Lung (tissue), 17 donors: ENCODE measurements at places on chromosomes 4 and X. TPM values are rescaled to one million over a fixed set of nuclear protein-coding genes. Genes with fewer than 3 reads are reported as not detected.

- no peak for DNase-seq
These were observed 214.2 kb downstream of the RELL1 start for GRCh38 chr4:37471971-37472370.

- DNase-seq: no peak
These were observed 2.8 kb downstream of the PSAPL1 start for GRCh38 chr4:7431696-7432530.

The PF4V1 gene
- total RNA-seq: not detected

The MCUB gene
- total RNA-seq: 21.7 TPM

- no peak for DNase-seq
These were observed 29.9 kb upstream of the FOXR2 start for GRCh38 chrX:55593296-55593695.

DNA sequence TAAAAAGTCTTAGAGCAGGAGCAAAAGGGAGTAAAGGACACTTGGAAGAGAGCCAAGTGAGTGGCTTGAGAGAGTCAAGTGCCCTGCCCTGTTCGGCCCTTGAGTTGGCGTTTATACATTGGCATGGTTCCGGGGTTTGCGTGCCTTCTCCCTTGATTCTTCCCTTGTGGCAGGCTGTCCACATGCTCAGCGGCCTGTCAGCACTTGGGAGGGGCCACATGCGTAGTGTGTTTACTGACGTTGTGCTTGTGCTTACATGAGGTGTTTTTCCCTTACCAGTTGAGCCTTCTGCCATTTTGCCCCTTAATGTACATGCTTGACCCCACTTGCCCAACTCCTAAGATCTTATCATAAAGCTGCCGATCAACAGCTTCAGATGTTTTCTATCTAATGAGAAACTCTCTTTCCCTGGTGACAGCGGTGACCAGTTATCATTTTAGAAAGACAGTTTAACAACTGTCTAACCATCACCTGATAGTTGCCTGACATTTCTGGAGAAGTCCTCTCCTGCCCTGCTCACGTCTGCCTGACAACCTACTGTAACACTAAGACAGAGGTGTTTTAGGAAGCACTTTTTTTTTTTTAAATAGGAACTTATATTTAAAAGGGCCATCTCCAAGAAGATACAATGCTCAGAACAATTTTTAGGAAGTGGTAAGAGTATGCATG lies 49.5 kb upstream of the GC start:
- peak; percentile 9 for DNase-seq

The SPANXN1 gene
- total RNA-seq: not detected

- no peak for DNase-seq
These were observed 11.0 kb upstream of the FGF5 start for GRCh38 chr4:80255329-80256095.

GRCh38 chrX:81278616-81279015 lies 76.7 kb downstream of the SH3BGRL start:
- no peak for DNase-seq

The ATP2B3 gene
- 0.54 TPM for total RNA-seq

The NHSL2 gene
- total RNA-seq: 7.5 TPM

The CRMP1 gene
- 2.1 TPM for total RNA-seq

DNA sequence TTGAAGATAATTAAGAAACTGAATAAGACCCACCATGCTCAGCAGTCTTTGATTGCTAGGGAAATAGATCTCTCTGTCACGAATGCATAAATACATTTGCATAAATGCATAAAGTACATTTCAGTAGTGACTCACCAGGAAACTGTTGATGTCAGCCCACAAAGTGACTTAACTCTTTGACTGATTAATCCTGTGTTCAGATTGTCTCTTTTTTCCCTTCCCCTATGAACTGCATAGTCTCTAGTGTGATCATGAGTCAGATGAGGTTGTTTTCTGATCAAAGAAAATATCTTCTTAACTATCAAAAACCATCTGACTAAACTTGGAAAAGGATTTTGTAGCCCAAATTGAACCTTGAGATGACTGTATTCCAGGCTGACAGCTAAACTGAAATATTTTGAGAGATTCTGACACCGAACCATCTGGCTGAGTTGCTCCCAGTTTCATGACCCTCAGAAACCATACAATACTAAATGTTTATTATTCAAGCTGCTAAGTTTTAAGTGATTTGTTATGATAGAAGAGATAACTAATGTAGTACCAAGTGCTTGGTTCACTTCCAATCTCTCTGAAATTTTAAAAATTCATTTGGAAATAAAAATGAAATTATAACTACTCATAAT lies 1381.5 kb upstream of the AGA start:
- DNase-seq: no peak

DNA sequence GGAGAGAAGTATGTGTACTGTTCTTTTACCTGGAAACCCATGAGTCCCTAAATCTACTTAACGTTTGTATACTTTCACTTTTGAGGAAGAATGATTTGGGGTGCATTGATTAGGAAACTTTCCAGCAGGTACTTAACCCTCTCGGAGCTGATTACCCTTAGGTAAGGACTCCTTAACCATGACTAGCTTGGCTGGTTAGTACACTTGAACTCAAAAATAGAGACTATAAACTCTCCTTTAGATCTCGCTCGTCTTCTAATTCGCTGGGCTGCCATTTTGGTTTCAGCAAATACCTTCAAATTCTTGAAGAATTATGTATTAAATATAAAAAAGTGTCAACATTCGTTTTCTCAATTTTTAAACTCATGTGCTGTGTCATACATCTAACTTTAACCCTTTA lies 2.0 kb downstream of the USP9X start:
- DNase-seq: no peak

- no peak for DNase-seq
These were observed 980.5 kb downstream of the PCDH18 start for GRCh38 chr4:136551753-136552152.

- no peak for DNase-seq
These were observed 455.9 kb downstream of the AFF2 start for GRCh38 chrX:148956352-148956751.

The FRG2 gene
- not detected for total RNA-seq

GRCh38 chrX:111652719-111653118 lies 28.3 kb upstream of the ALG13 start:
- peak; percentile 4 for DNase-seq

GRCh38 chr4:158333820-158334219 lies 123.5 kb downstream of the TMEM144 start:
- no peak for DNase-seq

The ABCE1 gene
- total RNA-seq: 72.6 TPM

- no peak for DNase-seq
These were observed 38.1 kb downstream of the HELQ start for GRCh38 chr4:83417566-83417965.

DNA sequence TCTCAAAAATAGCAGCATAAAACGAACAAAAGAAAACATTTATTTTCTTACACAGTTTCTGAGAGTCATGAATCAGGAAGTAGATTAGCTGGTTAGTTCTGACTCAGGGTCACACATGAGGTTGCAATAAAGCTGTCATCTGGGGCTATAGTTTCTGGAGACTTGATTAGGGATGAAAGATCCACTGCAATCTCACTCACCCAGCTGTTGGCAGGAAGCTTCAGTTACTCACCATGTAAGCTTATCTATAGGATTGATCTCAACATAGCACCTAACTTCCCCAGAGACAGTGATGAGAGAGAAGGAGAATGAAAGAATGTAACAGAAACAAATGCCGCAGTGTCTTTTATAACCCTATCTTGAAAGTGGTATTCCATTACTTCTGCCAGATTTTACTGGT lies 435.5 kb downstream of the GABRG1 start:
- DNase-seq: no peak

DNA sequence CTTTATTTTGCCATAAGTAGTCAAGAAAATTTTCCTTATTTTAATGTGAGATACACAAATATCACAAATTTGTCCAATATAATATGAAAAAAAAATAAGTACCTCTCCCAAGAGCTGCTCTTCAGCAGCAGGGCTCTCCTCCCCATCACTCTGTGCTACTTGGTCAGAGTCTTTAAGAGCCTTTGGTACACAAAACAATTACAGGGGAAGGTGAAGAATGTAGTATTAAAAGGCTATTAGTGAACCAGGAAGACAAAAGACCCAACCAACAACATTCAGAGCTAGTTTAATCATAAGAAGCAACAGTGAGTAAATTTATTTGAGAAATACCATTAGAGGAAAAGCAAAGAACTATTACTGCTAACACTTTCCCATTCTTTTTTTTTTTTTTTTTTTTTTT lies 29.4 kb downstream of the SEC31A start:
- no peak for DNase-seq

The XPNPEP2 gene
- 1.9 TPM for total RNA-seq

DNA sequence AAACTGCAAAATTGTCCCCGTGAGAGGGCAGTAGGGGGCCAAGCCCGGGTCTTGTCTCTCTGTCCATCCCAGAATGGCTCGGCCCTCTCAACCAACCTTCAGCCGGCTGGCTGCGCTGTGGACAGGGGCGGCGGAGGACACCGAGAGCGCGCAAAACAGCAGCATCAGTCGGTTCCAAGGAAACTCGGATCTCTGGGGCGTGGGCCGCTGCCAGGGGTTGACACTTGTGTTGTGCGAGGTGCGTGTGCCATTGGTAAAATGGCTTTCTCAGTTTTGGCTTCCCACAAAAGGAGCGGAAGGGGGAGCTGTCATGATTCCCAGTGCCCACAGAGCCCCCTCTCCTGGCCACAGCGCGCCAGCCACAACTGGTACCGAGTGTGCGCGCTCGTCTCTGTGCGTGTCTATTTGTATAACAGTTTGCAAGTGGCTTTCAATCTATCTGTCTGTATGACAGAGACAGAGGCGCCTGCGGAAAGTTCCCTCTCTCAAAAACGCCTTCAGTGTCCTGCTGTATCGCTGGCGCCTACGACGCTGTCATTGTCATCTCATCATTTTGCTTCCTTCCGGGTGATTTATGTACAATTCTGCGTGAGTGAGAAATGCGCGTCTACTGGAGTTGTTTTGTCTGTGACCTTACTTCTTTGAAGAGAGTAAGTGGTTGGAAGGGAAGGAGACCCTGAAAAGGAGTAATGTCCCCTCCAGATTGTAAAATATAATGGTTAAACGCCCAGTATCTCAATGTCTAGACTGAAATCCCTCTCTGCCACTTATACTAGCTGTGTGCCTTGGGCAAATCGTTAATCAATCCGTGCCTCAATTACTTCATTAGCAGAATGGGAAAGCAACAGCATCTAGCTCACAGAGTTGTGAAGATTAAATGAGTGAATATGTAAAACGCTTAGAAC lies 1.8 kb downstream of the DKK2 start:
- DNase-seq: peak; percentile 66

DNA sequence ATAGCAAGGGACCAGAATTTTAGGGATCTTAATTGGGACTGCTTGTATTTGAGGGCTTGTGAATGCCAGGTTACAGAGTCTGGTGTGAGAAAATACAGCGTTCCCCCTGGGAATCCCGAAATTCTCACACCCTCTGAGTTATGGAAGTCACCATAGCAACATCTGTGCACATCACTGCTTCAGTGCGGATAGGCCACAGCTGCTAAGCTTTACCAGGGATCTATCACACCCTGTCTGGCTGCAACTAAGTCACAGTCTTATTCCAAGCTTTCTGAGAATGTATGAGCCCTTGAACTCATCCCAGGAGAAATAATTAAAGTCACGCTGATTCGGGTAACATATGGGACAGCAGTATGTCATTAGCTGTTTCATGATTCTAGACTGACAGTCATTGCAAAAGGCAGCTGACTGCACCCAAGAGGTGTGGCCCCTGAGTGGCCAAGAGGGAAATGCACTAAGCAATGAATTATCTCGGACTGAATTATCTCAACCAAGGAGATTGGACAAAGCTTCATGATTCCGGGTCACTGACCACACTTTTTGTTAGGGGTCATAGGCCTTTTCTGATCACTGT lies 46.7 kb upstream of the BTC start:
- no peak for DNase-seq

DNA sequence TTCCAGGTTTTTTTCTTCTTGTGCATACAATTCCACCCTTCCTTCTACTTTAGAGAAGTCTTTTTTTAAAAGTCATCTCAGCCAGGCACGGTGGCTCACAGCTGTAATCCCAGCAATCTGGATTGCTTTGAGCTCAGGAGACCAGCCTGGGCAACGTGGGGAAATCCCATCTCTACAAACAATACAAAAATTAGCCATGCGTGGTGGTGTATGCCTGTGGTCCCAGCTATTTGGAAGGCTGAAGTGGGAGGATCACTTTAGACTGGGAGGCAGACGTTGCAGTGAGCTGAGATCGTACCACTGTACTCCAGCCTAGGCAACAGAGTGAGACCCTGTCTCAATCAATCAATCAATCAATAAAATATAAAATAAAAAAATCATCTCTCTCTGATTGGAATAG lies 14.8 kb downstream of the ELOVL6 start:
- no peak for DNase-seq

GRCh38 chr4:94304365-94304971 lies 38.2 kb downstream of the HPGDS start:
- DNase-seq: peak; percentile 55

DNA sequence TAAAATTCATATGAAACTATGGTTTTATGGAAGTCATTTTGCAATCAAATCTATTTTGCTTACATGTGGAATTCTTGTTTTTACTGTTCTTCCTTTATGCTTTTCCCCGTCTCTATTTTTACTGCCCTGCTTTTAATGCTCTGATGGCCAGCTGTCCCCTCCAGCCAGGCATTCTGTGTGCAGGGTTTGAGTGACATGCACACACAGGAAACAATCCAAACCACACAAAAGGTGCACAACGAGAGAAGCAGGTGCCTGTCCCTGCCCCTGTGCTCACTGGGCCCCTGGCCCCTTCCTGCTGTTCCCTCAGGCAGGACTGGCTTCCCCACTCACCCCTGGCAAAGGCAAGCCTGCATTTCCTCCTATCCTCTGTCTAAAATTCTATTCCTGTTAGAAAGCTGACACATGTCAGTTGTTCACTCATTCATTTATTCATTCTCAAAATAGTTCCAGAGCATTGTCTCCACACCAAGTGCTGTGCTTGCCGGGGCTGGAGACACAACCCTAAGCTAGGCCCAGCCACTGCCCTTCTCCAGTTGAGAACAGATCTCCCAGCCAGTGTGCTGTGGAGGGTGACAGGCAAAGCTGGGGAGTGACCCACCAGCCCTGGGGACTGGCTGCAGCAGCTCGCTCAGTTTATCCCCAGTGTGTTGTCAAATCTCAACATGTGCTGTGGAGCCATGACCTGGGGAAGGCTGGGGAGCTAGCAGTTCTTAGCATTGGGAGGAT lies 346.3 kb downstream of the FBXW7 start:
- DNase-seq: no peak

GRCh38 chrX:138270931-138271330 lies 440.6 kb downstream of the FGF13 start:
- DNase-seq: no peak

DNA sequence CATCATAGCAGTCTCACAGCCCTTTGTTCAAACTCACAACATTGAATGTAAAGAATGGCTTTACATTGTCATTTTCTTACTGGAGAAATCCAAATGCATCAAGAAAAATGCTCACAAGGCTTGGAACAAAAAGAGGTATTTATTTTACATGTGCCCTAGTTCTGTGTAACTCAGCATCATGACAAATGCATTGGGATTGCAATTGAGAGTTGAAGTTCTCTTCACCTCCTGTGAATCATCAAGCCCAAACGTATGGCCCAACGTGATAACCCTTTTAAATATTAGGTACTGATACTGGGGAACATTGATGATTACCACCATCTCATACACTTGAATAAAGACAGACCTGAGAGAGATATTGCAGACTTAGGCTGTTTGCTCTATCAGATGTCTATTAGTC lies 61.6 kb downstream of the GASK1B start:
- DNase-seq: no peak
